Naive thymus-derived CD8-positive, alpha-beta T cell (primary cell): ENCODE measurements at places on chromosomes 5 and 9. TPM values are rescaled to one million over a fixed set of nuclear protein-coding genes. Genes with fewer than 3 reads are reported as not detected.

- no peak overlapping the region for H3K27ac ChIP-seq
- DNase-seq: no peak
- H3K27me3 ChIP-seq: peaks cover 46% of the 10 kb centered on the region
- H3K4me3 ChIP-seq: no peak overlapping the region
- H3K36me3 ChIP-seq: peaks cover 5% of the 10 kb centered on the region
These were observed 54.7 kb downstream of the FOXD1 start for GRCh38 chr5:73393611-73394489.

The SLU7 gene
- 95.0 TPM for total RNA-seq

DNA sequence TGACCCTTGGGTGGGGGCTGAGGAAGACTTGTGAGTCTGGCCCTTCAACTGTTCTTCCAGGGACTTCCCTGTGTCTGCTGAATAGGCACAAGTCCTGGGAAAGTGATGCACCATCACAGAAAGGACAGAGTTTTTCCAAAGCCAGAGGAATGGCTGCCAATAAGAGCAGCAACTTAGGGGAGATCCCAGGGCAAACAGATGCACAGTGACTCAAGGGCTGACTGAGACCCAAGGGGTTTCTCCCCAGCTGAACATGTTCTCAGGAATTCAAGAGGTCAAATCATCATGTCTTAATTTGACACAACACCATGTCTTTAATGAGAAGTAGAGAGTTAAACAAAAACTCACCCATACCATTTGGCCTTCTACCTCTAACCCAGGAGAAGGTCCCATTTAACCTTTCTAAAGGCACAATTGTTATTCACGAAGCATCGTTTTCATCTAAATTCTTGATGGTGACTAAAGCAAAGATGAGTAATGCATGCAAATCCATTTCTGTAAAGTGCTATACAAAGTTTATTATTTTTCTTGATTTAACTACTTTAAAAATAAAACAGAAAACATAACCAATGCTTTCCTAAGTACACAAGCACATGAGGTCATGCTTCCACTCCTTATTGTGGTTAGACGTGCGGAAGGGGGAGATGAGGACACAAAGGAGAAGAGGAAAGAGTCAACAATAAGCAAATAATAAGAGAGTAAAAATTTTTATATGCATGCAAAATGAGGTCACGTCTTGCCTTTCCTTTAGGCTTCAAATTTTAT is 324.1 kb downstream of the PLK2 start:
- no peaks in the 10 kb centered on the region for H3K36me3 ChIP-seq
- H3K27ac ChIP-seq: no peak overlapping the region
- H3K27me3 ChIP-seq: no peaks in the 10 kb centered on the region
- no peak for DNase-seq
- H3K4me3 ChIP-seq: no peak overlapping the region
- H3K4me1 ChIP-seq: no peaks in the 10 kb centered on the region

GRCh38 chr5:142946547-142947426 is 176.6 kb downstream of the ARHGAP26 start:
- H3K27me3 ChIP-seq: no peaks in the 10 kb centered on the region
- no peak for DNase-seq
- no peak overlapping the region for H3K4me3 ChIP-seq
- peaks cover 5% of the 10 kb centered on the region for H3K36me3 ChIP-seq
- no peak overlapping the region for H3K27ac ChIP-seq

GRCh38 chr5:78607864-78608263 is 40.7 kb downstream of the LHFPL2 start:
- DNase-seq: no peak
- no peak overlapping the region for H3K4me3 ChIP-seq
- H3K27ac ChIP-seq: no peak overlapping the region

DNA sequence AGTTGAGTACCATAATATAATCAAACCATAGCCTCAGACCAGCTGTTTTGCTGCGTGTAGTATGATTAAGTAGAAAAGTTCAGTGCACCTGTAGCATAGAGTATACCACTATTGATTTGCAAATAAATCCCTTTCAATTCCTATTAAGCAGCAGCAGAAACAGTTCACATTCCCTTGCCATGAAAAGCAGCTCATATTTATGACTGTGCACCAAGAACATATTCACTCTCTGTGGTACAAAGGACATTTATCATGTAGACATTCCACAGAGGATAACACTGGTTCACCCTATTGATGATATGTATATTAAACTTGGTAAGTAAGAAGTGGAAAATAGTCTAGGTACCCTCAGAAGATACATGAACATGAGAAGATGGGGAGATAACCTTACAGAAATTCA is 1689.1 kb upstream of the CDH6 start:
- H3K4me3 ChIP-seq: no peak overlapping the region
- DNase-seq: no peak
- no peaks in the 10 kb centered on the region for H3K4me1 ChIP-seq
- H3K36me3 ChIP-seq: peaks cover 5% of the 10 kb centered on the region
- H3K27ac ChIP-seq: no peak overlapping the region

The NUP155 gene
- total RNA-seq: 30.7 TPM

GRCh38 chr5:130321931-130322330 is 417.7 kb downstream of the CHSY3 start:
- H3K4me1 ChIP-seq: peaks cover 9% of the 10 kb centered on the region
- no peak overlapping the region for H3K4me3 ChIP-seq
- H3K27me3 ChIP-seq: no peaks in the 10 kb centered on the region
- no peaks in the 10 kb centered on the region for H3K36me3 ChIP-seq

The IRX2 gene
- not detected for total RNA-seq

- no peak for DNase-seq
- H3K4me1 ChIP-seq: peaks cover 57% of the 10 kb centered on the region
- H3K27ac ChIP-seq: no peak overlapping the region
- no peak overlapping the region for H3K4me3 ChIP-seq
- peaks cover 7% of the 10 kb centered on the region for H3K27me3 ChIP-seq
These were observed 21.3 kb downstream of the NIPAL4 start for GRCh38 chr5:157481265-157481664.

- DNase-seq: no peak
- H3K36me3 ChIP-seq: no peaks in the 10 kb centered on the region
- H3K27ac ChIP-seq: no peak overlapping the region
These were observed 1088.1 kb downstream of the NR2F1-AS1 start for GRCh38 chr5:92492908-92493307.

The BRINP1 gene
- not detected for total RNA-seq

The TLX3 gene
- total RNA-seq: not detected

The SPINK7 gene
- not detected for total RNA-seq

GRCh38 chr5:156147261-156147943 is 179.6 kb upstream of the SGCD start:
- H3K27me3 ChIP-seq: peaks cover 7% of the 10 kb centered on the region
- DNase-seq: no peak
- H3K27ac ChIP-seq: no peak overlapping the region
- H3K4me1 ChIP-seq: no peaks in the 10 kb centered on the region
- H3K4me3 ChIP-seq: no peak overlapping the region
